ENCODE measurements at places on chromosomes 6 and 20.
A peak's percentile ranks its signal among the peaks of the same experiment; 100 is the strongest.

DNA sequence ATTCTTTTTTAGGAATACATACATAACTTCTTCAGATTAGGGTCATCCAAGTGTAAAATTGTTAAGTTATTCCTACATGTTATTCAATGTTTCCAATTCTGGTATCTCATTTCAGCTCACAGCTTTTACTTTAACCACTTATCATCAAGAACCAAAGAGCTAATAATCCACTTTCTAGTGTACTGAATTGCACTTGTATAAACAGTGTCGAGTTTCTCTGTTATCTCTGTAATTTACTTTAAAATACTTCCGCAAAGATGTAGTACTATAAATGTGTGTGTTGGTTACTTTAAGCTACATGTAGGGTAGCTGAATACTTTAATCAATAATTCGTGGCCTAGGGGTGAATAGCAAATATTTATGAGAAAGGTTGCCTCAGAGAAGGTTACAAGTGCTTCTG, 8.8 kb upstream of the GJA1 start:
- no peak for DNase-seq

- no peak for DNase-seq
Observed at GRCh38 chr6:138277835-138278234, 59.5 kb upstream of the PBOV1 start.

DNA sequence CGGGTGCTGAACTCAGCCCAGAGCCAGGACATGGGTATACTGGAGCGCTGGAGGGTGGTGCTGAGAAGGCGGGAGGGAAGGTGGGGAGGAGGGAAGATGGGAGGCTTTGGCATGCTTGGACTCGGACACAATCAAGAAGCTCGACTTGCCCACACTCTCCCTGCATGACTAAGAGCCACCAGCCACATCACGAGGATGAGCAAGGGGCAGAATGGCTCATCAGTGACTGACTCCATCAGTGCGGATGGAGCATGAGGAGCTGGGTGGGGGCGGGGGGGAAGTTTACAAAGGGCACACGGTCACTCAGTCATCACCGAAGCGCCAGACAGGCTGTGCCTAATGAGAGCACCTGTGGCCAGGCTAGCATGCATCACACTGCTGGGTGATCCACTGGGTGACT, 222.8 kb downstream of the KIF16B start:
- DNase-seq = no peak

DNA sequence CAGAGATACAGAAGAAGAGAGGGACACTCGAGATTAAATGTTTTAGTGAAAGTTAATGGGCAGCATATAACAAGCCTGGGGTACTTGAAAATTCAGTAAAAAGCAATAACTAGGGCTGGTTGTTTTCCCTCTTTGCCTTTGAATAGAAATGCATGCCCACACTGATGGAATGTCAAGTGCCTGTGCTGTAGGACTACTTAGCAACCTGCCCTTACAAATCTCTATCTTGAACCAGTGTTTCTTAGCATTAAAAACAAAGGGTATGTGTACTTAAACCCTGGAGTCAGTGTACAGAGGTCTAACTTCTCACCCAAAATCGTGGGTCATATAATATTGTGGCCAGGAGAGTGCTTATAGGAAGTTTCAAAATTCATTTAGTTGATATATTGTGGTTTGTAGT, 37.1 kb downstream of the RNF144B start:
- no peak for DNase-seq

DNA sequence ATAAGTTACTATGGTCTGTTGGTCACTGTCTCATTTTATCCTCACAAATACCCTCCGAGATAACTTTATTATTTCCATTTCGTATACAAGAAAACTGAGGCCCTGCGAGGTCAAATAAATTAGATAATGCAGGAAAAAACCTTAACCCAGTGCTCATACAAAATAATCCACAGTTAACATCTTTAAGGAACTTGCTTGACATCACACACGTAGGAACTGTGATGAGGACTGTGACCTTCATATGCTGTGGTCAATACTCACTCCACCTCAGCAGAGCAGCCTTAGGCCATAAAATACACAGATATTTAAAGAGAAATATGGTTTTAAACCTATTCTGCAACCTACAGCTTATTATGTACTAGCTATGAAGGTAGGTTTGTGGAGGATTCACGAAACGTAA, 34.3 kb downstream of the PRDM1 start:
- DNase-seq = no peak

DNA sequence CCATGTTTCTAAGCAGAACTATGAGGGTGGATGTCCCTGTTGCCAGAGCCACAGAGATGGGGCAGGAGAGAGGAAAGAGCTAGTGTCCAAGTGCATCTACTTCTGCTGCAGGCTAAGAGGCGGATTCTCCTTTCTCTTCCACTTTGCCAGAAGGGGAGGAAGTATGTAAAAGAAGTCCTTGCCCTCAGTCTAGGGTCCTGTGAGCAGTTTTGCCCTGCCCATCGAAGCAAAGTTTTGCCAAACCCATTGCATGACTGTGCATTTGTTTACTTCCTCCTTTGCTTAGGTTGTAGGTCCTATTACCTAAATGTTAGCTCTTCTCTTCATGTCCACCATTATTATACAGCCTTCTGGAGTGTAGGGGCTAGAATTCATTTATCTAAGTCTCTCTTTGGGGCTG, 106.2 kb upstream of the ARMC2 start:
- DNase-seq = no peak

GRCh38 chr20:49394264-49394663, 88.2 kb downstream of the KCNB1 start:
- DNase-seq = no peak

GRCh38 chr6:36042618-36043260, 15.1 kb downstream of the MAPK14 start:
- no peak for DNase-seq

DNA sequence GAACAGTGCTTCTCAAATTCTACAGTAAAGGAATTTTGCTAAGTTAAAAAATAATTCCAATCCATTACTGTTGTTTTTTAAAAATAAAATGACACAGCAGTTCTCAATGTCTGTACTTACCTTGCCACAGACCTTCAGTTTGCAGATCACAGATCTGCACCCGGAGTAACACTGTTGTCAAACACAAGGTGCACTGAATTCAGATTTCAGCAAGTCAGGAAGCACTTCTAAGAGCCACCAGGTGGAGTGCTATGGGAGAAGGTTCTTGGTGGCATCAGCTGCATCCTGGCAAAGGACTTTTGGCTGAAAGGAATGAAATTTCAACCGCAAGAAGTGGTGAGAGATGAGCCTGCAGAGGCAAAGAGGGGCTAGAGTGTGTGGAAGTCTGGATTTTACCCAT, 17.4 kb downstream of the RSPH4A start:
- DNase-seq = no peak

- no peak for DNase-seq
Observed at GRCh38 chr6:34638834-34639736, 57.5 kb downstream of the ILRUN start.

- peak; percentile 73 for DNase-seq
Observed at GRCh38 chr6:80004173-80005072, at the start of gene TTK. Gene TTK (plus strand): TSS chr6:80004649. CDS start chr6:80005844, 1,195 bp downstream.

DNA sequence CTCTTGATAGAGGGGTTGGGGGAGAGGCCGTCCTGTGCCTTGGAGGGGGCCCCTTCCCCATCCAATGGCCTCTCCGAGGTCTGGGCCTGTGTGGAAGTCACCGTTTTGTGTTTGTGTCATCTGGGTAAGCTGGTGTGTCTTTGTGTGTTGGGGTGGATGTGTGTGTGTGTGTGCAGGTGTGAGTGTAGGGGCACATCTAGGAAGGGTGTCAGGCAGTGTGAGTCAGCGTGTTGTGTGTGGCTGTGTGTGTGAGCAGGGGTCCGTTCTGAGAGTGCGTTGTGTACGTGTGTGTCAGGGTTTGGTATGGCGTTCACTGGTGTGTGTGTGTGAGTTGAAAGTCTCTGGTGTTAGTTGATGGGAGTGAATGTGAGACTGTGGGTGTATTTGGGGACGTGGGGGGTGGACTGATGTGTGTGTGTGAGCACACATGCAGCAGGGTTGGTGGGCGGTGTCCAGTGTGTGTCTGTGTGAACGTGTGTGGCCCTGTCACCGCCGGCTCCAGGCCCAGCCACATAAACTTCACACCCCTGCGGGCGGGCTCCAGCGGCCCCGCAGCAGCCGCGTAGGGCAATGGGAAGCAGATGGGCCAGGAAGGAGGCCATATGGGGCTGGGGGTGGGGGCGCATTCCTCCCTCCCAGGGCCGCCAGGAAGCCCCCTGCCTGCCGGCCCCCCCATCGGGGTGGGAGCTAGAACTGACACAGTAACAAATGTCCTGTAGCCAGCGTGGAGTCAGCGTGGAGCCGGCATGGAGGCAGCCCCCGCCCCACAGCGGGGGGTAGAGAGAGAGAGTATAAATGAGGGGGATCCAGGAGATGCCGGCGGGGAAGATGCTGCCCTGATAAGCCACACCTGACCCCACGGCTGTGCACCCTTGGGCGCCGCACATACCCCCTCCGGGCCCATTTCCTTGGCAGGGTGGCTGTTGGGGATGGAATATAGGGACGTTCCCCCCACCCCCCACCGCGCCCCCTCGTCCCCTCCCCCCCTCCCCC, 32.1 kb downstream of the SNAI1 start:
- DNase-seq = no peak

GRCh38 chr6:118784641-118785164, 109.2 kb upstream of the ASF1A start:
- DNase-seq = peak; percentile 12

- DNase-seq = no peak
Observed at GRCh38 chr6:156197513-156197912, 579.7 kb upstream of the ARID1B start.

DNA sequence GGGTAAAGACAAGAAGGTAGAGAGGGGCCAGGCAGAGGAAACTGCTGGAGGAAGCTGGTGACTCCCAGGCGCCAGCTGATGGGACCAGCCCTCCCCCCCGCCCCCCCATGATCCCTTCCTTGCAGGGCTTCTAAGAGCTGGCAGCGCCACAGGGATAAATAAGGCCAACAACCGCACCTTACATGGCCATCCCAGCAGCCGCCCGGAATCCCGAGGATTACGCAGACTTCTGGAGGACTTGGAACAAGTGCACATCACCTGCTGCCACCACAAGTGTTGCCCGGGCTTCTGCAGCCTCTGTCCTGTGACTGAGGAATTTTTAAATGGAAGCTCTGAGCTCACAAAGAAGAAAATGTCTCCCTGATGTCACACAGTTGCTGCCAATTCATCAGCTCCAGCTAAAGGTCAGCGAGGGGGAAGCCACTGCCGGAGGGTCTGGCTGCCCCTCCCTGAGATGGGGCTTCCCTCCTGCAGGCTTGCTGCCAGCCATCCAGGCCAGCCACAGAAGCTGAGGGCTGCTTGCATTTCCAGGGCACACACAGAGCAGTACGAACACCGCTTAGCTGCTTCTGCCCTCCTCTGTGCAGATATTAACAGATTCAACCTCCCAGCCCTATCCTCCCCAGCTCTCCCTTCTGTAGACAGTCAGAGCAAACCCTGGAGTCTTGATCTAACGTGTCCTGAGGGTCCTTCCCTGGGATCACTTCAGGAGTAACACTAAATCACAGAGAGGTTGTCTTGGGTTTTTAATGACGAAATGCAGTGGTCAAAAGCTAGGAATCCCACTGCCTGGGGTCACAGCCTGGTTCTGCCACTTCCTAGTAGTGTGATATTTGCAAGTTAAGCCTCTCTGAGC, 38.6 kb upstream of the PIM1 start:
- peak; percentile 67 for DNase-seq

GRCh38 chr20:16083639-16084280, 489.5 kb downstream of the KIF16B start:
- no peak for DNase-seq

- DNase-seq = no peak
Observed at GRCh38 chr6:125957845-125958244, 1.3 kb downstream of the HINT3 start.

DNA sequence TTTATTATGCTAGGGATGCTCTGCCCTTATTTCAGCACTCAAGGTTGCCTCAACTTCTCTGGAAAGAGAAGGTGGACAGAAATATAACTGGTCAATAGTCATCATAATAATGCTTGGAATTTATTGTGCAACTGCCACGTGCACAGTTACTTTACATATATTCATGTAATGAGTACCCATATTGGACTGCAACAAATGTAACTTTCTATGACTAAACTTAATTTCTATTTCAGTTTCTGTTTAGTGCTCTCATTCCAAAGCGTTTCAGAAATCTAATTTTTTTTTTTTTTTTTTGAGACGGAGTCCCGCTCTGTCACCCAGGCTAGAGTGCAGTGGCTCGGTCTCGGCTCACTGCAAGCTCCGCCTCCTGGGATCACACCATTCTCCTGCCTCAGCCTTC, 28.3 kb upstream of the CD83 start:
- DNase-seq = no peak
